Stimulated activated CD4-positive, alpha-beta T cell treated with anti-CD3 and anti-CD28 coated beads, TNF-alpha, amount 100 ng/mL, for 1 hour (primary cell): ENCODE measurements at places on chromosomes 16 and 17.

GRCh38 chr17:14080847-14081251 lies 11.5 kb downstream of the COX10 start:
- no peak for DNase-seq

GRCh38 chr17:50866950-50867362 lies 802 bp upstream of the TOB1 start:
- peak; percentile 29 for DNase-seq

DNA sequence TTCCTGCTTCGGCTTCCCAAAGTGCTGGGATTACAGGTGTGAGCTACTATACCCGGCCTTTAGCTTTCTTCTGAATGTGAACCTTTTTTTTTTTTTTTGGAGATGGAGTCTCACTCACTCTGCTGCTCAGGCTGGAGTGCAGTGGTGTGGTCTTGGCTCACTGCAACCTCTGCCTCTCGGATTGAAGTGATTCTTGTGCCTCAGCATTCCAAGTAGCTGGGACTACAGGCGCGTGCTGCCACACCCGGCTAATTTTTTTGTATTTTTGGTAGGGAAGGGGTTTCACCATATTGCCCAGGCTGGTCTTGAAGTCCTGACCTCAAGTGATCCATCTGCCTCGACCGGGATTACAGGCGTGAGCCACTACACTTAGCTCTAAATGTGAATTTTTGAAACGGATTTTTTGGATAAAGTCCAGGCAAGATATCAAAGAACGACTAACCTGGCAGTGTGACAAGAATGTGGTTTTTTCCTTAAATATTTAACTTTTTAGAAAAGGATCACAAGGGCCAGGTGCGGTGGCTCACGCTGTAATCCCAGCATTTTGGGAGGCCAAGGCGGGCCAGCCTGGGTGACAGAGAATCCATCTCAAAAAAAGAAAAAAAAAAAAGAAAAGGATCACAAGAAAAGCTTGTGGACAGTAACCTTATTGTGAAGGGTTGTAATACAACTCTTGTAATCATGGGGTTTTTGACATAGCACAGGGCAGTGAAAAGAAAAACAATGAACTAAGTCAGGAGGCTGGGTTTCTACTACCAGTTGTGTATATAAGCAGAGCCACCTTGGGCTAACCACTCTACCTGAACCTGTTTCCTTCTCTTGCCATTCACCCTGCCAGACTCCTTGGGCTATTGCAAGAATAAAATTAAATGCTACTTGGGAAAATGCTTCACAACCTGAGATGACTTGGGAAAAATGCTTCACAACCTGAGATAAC lies 6.2 kb downstream of the BRCA1 start:
- no peak for DNase-seq

- DNase-seq, result no peak
These were observed 63.2 kb downstream of the N4BP1 start for GRCh38 chr16:48546774-48547173.

GRCh38 chr17:73357318-73357717 lies 45.5 kb upstream of the CDC42EP4 start:
- no peak for DNase-seq

- DNase-seq, result no peak
These were observed 2.4 kb downstream of the MT1M start for GRCh38 chr16:56634715-56635440.

DNA sequence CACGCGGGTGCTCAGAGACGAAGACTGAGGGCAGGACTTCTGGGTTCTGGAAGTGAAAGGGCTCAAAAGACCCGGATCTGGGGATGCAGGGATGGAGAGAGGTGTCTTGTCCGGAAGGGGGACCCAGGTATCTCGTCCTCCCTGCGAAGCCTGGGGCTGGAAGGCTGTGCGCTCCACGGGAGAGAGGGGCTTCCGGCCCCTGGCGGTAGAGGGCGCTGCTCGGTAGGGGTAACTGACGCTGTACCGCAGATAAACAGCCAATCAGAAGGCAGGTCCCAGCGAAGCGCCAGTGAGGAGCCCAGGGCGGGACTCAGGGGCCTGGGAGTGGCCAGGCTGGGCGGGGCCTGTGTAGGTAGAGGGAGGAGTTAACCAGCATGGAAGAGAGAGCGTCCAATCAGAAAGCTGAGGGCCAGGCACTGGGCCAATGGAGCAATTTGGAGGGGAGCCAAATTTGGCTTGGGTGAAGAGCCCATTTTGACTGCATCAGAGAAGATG lies 804 bp downstream of the TGFB1I1 start:
- DNase-seq, result no peak

GRCh38 chr17:10021272-10021984 lies 116.4 kb upstream of the RCVRN start:
- DNase-seq, result no peak

- no peak for DNase-seq
These were observed 15.1 kb downstream of the IGSF6 start for GRCh38 chr16:21637032-21637968.

DNA sequence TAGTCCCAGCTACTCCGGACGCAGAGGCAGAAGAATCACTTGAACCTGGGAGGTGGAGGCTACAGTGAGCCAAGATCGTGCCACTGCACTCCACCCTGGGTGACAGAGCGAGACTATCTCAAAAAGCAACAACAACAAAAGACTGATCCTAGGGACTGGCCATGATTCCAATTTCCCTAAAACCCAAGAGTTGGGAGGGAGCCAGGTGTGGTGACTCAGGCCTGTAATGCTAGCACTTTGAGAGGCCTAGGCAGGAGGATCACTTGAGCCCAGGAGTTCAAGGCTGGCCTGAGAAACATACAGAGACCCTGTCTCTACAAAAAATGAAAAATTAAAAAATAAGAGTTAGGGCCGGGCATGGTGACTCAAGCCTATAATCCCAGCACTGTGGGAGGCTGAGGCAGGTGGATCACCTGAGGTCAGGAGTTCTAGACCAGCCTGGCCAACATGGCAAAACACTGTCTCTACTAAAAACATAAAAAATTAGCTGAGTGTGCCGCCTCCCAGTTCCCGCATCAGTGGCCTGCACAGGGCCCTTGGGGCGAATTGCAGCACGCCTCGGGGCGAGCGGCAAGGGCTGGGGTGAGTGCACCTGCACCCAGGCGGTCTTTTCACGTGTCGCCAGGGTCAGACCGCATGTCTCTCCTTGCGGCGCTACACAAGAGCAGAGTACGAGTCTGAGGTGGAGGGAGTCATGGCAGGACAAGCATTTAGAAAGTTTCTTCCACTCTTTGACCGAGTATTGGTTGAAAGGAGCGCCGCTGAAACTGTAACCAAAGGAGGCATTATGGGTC lies 40.8 kb downstream of the CDH3 start:
- DNase-seq, result no peak

GRCh38 chr16:30997725-30998711 lies 12.4 kb downstream of the STX1B start:
- no peak for DNase-seq

DNA sequence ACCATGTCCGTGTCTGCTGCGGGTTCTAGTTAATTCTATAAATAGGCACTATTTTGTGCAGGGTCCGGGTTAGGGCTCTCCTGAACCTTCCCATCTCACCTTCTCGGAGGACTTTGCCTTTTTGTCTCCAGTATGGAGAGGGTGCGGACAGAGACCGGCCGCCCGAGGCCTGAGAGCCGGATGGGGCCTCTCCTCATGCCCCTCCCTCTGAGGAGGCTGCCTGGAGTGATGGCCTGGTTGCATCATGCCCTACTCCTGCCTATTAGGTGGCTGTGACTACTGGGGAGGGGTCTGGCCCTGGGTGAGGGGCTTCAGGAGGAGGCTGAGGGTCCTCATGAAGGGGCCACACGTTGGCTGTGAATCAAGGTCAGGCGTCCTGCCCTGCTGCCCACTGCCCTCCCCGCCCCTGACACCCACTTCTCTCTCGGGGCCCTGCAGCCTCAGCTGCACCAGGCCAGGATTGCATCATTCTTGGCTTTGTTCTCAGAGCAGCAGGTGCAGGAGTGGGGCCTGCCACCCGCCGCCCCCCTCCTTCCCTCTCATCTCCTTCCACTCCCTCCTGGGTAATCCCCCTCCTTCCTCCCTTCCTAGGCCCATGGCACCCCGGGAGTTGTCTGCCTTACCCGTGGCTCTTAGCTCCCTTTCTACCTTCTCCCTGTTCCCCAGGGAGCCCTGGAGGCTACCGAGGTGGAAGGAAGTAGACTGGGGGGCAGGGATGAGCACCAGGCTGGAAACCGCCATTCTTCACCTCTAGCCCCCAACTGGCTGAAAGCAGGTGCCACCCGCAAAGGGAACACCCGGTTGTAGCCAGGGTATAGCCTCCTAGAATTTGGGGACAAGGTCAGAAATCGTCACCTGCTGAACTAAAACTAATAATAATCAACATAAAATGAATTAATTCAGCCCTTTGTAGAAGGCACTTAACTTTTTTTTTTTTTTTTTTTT lies 12.7 kb upstream of the ARHGAP23 start:
- no peak for DNase-seq

GRCh38 chr17:76438906-76439305 lies 14.0 kb downstream of the UBE2O start:
- DNase-seq, result no peak

DNA sequence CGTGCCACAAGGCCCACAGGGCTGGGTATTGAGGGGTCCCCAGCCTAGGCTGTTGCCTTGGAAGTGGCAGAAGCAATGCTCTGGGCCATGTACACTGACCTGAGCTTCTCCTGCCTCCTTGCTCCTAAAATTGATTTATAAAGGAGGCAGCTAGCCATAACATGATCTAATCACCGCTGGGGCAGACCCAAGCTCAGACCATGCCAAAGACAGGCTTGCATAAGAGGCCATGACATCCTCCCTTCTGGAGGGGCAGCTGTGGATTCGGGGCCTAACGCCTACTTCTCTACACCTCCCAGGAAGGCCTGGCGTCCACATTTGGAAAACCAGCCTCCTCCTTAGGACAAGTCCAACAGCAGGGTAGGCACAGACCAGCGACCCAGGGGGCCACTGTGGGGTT lies 12.3 kb downstream of the HSD11B2 start:
- DNase-seq, result no peak

GRCh38 chr16:23288209-23288608 lies 13.9 kb upstream of the SCNN1B start:
- no peak for DNase-seq

DNA sequence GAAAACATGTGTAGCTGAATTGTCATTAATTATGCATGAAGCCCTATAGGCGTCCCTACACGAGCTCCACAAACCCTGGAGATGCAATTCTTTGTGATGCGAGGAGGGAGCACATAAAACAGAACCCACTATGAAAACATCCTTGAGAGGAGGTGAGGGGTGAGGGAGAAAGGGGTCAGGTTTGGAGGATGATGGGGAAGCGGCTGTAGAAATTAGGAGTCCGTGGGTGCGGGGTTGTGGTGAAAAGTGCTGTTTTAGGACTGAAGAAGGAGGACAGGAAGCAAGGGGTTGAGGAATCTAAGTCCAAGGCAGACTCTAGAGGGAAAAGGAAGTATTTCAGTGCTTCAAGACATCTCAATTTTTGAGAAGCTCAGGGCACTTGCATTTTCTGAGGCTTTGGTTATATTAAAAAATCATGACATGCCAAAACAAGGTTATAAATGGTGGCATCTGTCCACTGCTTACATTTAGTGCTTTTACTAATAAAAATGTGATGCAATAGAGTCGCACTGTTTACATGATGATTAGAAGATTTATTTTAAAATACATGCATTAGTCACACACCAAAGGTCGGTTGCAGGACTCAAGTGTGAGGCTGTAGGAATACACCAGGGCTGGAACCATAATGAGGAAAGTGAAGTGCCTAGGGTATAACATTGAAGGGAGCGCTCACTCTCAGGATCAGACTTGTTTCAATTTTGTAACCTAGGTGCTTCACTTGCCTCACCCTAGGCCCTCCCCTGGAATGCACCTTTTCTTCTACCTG lies 379.5 kb downstream of the HS3ST4 start:
- no peak for DNase-seq

- no peak for DNase-seq
These were observed 44.9 kb downstream of the DNAH17 start for GRCh38 chr17:78532311-78532710.

DNA sequence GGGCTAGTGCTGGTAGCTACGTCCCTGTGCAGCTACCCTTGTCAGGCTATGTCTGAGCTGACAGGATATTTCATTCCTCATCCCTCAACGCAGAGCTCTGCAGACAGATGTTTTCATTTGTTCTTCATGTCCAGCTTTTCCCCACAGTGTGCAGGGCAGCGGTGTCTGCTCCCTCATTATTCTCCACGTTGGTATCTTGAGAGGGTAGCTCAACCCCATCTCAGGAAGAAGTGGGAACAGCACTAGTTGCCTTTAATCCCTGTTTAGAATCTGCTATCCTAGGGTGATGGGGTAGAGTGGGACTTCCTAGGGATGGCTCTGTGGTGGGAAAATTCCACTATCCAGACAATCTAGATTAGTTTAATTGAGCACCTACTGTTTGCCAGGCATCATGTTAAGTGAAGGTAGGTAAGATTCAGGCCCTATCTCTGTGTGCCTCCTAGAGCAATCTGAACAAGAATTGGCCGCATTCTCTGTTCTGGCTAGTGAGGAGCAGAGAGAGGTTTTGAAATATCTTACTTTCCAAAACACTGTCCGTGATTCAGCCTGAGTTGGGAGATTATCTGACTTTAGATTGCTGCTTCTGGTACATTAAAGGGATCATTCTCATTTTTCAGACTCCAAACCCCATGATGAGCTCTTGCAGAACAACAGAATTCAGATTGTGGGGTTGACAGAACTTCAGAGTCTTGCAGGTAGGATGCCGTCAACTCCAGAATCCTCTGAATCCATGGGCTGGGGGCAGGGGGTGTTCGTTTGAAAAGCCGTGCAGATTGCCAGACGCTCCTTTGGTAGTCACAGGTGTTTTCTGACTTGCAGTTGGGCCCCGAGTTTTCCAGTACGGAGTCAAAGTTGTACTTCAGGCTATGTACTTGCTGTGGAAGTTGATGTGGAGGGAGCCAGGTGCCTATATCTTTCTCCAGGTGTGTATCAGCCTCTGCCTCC lies 963 bp downstream of the ALG1 start:
- DNase-seq, result no peak

DNA sequence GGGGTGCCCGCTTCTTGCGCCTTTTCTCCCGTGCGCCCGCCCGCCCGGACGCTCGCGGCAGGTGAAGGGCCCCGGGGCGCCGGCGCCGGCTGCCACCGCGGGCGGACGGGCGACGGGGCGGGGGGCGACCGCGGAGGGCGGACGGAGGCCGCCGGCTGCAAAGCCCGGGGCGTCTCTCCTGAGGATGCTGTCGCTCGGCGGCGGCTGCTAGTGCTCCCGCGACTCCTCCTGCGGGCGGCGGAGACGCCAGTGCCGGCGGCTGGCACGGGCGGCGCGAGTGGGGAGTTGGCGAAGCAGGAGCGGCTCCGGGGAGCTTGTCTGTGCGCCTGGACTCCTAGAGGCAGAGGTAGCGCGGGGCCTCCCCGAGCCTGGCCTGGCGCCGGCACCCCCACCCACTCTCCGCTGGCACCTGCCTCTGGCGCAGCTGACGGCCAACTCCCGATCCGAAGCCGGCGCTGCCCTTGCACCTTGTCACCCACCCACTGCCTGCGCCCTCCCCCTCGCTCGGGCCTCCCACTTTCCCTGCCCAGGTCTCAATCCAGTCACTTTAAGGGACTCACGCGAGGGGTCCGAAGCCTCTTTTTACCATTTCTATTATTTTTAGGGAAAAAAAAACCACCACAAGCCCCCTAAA lies at the start of gene FAM20A:
Gene FAM20A (minus strand): TSS at position 437 of the 634 bp plus-strand sequence. CDS start 701 bp downstream, outside the sequence.
- no peak for DNase-seq
